Ovary (tissue), 10 donors: ENCODE measurements at places on chromosomes 6 and 20. TPM values are rescaled to one million over a fixed set of nuclear protein-coding genes. Genes with fewer than 3 reads are reported as not detected.

DNA sequence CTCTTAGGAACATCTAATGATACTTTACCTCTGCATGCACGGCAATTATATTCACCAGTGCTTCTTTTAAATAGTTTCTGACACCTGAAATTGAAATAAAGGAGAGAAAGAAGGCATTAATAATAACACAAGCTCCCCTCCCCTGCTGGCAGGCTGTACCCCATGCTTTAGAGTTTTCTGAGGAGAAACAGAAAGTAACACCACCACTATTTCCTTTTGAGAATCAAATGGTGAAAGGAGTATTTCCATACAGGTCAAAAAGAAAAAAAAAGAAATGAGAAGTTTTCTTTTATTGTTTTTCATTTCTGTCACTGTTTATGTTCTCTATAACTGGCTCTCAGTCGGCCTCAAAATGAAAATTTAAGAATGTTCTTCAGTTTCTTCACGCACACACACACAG, 108.1 kb downstream of the IRF4 start:
- H3K27me3 ChIP-seq = no peaks in the 10 kb centered on the region
- no peak overlapping the region for H3K27ac ChIP-seq
- no peak overlapping the region for H3K4me3 ChIP-seq

GRCh38 chr6:1749041-1749440, 139.3 kb downstream of the FOXC1 start:
- no peaks in the 10 kb centered on the region for H3K27me3 ChIP-seq
- H3K4me1 ChIP-seq = no peaks in the 10 kb centered on the region
- no peak overlapping the region for H3K27ac ChIP-seq
- no peak overlapping the region for H3K4me3 ChIP-seq
- H3K36me3 ChIP-seq = no peaks in the 10 kb centered on the region

DNA sequence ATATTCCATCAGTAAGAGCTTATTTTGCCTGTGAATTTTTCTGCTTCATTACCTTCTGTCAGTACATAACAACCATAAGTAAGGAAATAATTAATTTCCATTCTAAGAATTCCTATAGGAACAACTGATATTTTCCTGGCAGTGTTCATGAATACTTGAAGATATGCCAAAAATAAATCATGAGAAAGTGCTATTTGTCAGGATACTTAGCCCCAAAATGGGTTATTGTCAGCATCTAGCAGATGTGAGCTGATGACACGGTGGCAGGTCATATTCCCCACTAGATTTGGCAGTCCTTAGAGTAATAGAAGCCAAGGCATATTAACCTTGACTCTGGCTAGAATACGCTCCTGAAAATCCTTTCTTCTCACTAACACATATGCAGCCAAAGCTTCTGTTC, 43.2 kb upstream of the CRISP1 start:
- H3K27ac ChIP-seq = no peak overlapping the region
- H3K27me3 ChIP-seq = no peaks in the 10 kb centered on the region
- no peaks in the 10 kb centered on the region for H3K36me3 ChIP-seq

ARFRP1 gene
- 26.1 TPM for total RNA-seq

DNA sequence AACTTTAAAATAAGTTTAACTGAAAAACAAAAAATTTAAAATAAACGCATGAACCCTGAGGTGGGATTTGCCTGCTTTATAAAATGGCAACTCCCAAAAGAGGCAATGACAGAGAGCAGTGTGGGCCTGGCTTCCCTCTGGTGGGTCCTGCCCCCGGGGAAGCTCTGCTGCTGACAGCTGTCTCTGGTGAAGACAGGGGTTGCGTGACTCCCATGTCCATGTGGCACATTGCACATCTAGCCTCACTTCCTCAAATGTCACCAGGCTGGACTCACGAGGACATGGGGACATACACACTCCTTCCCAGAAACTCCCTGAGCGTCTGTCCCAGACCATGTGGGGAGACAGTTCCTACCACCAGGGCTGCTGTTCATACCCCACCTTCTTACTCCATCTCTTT, 66.2 kb downstream of the ABHD12 start:
- no peak overlapping the region for H3K27ac ChIP-seq
- no peak overlapping the region for H3K4me3 ChIP-seq
- no peaks in the 10 kb centered on the region for H3K36me3 ChIP-seq
- H3K27me3 ChIP-seq = no peaks in the 10 kb centered on the region
- no peak for DNase-seq
- H3K4me1 ChIP-seq = peaks cover 2% of the 10 kb centered on the region

DNA sequence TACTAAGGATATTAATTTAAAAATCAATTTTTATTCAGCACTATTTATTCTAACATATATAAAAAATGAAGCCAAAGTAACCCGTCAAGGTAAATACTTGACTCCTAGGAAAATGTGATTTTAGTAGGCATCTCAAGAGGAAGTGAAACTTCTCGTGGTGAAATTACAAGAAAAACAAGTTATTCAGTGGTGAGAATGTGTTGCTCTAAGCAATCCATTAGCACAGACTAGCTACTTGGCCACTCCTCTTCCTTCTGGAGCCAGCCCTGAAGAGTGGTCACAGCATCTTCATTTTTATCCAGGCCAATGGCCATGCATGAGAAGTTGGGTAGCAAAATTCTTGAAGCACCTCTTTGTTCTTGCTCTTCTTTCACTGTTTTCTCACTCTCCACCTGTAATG, 40.4 kb upstream of the GFRAL start:
- no peaks in the 10 kb centered on the region for H3K4me1 ChIP-seq
- no peaks in the 10 kb centered on the region for H3K36me3 ChIP-seq
- DNase-seq = no peak
- H3K27me3 ChIP-seq = no peaks in the 10 kb centered on the region
- no peak overlapping the region for H3K4me3 ChIP-seq

RNF144B gene
- total RNA-seq = 10.7 TPM

DNA sequence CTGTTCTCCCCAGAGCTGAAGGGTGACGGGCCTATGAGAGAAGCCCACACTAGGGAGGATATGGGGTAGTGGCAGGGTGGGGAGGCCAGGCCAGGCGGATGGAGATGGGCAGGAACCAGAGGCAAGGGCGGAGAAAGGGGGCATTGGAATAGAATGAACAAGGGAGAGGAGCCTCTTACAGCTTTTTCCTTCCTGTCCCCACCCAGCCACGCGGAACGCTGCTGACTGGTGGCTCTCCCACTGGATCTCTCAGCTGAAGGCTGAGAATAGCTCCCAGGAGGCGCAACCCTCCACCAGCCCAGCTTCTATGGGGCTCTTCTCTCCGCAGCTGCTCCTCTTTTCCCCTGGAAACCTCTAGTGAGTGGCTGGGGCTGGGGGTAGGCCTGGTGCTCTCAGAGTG, 10.8 kb downstream of the DLK2 start:
- no peaks in the 10 kb centered on the region for H3K4me1 ChIP-seq
- H3K27me3 ChIP-seq = no peaks in the 10 kb centered on the region
- H3K36me3 ChIP-seq = no peaks in the 10 kb centered on the region
- H3K27ac ChIP-seq = no peak overlapping the region
- DNase-seq = no peak
- no peak overlapping the region for H3K4me3 ChIP-seq

DNA sequence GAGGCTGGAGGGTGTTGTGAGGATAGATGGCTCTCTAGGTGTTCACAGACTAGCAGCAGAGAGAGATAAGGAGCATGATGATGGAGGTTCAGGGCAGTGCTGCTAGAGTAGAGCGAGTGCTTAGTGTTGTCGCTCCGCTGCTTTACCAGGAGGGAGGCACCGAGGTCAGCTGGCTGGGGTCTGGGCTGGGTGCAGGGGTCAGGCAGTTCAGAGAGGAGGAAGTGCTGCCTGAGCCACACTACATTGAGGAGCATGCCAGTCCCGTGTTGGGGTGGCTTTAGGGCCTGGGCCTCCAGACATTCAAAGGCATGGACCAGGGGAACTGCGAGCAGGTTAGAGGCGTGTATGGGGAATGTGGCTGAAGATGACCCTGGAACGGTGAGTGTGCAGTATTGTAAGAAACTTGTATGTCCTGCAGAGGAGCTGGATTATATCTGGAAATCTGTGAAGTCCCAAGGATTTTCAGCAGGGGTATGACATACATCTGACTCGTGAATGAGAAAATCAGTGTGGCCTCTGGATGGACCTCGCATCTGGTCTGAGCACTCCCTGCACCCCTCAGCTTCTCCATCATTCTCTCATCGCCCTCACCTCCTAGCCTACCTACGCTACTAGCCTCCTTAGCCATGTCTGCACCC, 66.9 kb downstream of the IGF2R start:
- no peak overlapping the region for H3K27ac ChIP-seq
- H3K4me1 ChIP-seq = peaks cover 2% of the 10 kb centered on the region
- H3K4me3 ChIP-seq = no peak overlapping the region
- H3K27me3 ChIP-seq = no peaks in the 10 kb centered on the region

DNA sequence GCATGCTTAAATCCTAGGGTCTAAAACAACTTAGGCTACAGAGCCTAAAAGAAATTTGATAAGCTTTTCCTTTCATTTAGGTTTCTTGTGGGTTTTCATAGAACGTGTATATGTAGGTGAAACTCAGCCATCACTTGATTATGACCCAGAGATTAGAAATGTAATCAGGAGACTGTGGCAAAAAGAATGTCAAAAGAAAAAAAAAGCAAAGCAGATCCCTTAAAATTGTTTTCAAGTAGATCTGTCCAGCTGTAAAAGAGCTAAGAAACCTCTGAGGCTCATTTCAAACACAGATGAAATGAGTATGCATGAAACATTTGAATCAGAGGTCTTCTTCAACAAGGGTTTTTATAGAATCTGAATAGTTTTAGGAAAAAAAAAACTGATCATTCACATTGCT, 341.3 kb upstream of the PRDM1 start:
- no peaks in the 10 kb centered on the region for H3K36me3 ChIP-seq
- no peaks in the 10 kb centered on the region for H3K27me3 ChIP-seq
- no peak overlapping the region for H3K27ac ChIP-seq
- no peak overlapping the region for H3K4me3 ChIP-seq
- DNase-seq = no peak
- H3K4me1 ChIP-seq = peaks cover 7% of the 10 kb centered on the region

DNA sequence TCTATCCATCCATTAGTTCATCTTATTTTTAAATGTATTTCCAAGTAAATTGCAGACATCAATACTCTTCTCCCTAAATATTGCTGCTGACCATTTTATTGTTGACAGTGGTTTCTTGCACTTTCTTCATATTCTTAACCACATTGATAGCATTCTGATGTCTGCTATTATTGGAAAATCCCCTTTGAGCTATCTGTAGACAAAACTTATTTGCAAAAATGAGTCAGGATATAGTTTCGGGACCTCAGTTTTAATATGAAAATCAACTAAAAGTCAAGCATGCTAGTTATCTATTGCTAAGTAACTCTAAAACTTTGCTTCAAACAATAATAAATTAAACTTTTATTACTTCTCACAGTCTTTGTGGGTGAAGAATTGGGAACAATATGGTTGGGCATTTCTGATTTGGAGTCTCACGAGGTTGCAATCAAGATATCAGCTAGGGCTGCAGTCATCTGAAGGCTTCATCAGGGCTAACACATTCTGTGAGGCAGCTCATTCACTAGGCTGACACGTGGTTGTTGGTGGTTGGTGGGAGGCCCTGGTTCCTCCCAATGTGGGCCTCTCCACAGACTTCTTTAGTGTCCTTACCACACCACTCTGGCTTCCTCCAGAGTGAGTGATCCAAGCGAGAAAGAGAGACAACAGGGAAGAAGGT, 32.7 kb downstream of the CD109 start:
- no peak overlapping the region for H3K27ac ChIP-seq
- no peak overlapping the region for H3K4me3 ChIP-seq
- H3K36me3 ChIP-seq = no peaks in the 10 kb centered on the region
- H3K4me1 ChIP-seq = no peaks in the 10 kb centered on the region
- no peak for DNase-seq

- H3K4me3 ChIP-seq = no peak overlapping the region
- no peaks in the 10 kb centered on the region for H3K27me3 ChIP-seq
- H3K4me1 ChIP-seq = peaks cover 3% of the 10 kb centered on the region
- H3K36me3 ChIP-seq = no peaks in the 10 kb centered on the region
Measured at GRCh38 chr6:134636186-134636799, 313.6 kb downstream of the ALDH8A1 start.

ZC3H12D gene
- total RNA-seq = 1.3 TPM

GRCh38 chr6:110037726-110038295, 59.7 kb downstream of the GPR6 start:
- no peaks in the 10 kb centered on the region for H3K4me1 ChIP-seq
- H3K4me3 ChIP-seq = no peak overlapping the region
- no peaks in the 10 kb centered on the region for H3K36me3 ChIP-seq
- no peaks in the 10 kb centered on the region for H3K27me3 ChIP-seq
- no peak for DNase-seq

PACRG gene
- total RNA-seq = 2.9 TPM

- DNase-seq = no peak
- no peaks in the 10 kb centered on the region for H3K27me3 ChIP-seq
- H3K4me1 ChIP-seq = peaks cover 21% of the 10 kb centered on the region
- no peak overlapping the region for H3K27ac ChIP-seq
- H3K4me3 ChIP-seq = no peak overlapping the region
- no peaks in the 10 kb centered on the region for H3K36me3 ChIP-seq
Measured at GRCh38 chr6:36663504-36664446, 14.7 kb upstream of the CDKN1A start.

GRCh38 chr6:121205569-121205968, 128.7 kb downstream of the TBC1D32 start:
- H3K27ac ChIP-seq = no peak overlapping the region
- no peak for DNase-seq
- no peak overlapping the region for H3K4me3 ChIP-seq
- no peaks in the 10 kb centered on the region for H3K27me3 ChIP-seq
- H3K36me3 ChIP-seq = no peaks in the 10 kb centered on the region

- DNase-seq = no peak
- no peak overlapping the region for H3K4me3 ChIP-seq
- no peaks in the 10 kb centered on the region for H3K36me3 ChIP-seq
- no peak overlapping the region for H3K27ac ChIP-seq
- H3K4me1 ChIP-seq = no peaks in the 10 kb centered on the region
Measured at GRCh38 chr20:32518593-32519380, 66.3 kb downstream of the NOL4L start.

DNA sequence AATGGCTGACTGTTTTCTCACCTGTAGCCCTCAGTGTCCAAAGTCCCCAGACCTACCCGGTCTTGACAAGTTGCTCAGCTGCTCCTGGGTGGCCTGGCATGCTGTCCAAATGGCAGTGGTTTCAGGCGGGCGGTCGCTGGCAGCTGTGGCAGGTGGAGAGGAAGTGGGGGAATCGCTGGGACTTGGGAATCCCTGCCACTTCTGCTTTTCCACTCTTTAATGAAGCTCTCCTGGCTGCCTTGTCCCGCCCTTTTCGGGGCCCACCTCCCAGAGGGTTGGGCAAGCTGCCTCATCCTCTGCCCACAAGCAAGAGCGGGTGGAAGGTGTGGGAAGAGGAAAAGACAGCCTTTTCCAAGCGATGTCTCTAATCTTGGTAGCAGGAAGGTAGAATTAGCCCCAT, at the start of gene OCSTAMP:
Gene OCSTAMP (minus strand): TSS at position 194 of the 400 bp plus-strand sequence. CDS start 94 bp downstream, at position 100.
- no peak within 1 kb of the TSS for H3K4me3 ChIP-seq
- H3K4me1 ChIP-seq = no peaks in the 10 kb centered on the region
- no peaks in the 10 kb centered on the region for H3K27me3 ChIP-seq
- no peak for DNase-seq
